ENCODE measurements at places on chromosomes 6 and 20.
A peak's percentile ranks its signal among the peaks of the same experiment; 100 is the strongest.

GRCh38 chr6:132742495-132742894, 15.2 kb downstream of the VNN2 start:
- DNase-seq = no peak

DNA sequence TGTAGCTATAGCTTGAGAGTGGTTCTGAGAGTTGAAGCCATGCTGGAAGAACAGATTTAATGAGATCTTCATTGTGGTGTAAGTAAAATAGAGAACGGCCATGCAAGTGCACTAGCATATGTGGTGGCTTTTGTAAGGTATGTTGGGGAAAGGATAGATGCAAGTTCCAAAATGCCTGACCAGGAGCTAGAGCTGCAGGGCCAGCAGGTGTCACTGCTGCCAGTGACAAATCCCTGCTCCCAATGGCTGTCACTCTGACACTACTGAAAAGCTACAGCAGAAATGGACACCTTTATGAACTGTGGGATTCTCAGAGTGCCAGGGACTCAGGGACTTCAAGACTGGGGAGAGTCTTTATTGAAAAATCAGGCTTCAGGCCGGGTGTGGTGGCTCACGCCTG, 23.1 kb upstream of the VIP start:
- DNase-seq = no peak

GRCh38 chr6:157068691-157069324, 254.5 kb downstream of the TMEM242 start:
- DNase-seq = no peak

- DNase-seq = no peak
These were observed 73.1 kb downstream of the OR2B2 start for GRCh38 chr6:27838945-27839625.

GRCh38 chr6:137121401-137121997, 51.9 kb downstream of the IL22RA2 start:
- no peak for DNase-seq

- no peak for DNase-seq
These were observed 81.9 kb downstream of the CRYBG1 start for GRCh38 chr6:106442395-106442794.

GRCh38 chr6:145028144-145028818, 707.0 kb downstream of the EPM2A start:
- no peak for DNase-seq

DNA sequence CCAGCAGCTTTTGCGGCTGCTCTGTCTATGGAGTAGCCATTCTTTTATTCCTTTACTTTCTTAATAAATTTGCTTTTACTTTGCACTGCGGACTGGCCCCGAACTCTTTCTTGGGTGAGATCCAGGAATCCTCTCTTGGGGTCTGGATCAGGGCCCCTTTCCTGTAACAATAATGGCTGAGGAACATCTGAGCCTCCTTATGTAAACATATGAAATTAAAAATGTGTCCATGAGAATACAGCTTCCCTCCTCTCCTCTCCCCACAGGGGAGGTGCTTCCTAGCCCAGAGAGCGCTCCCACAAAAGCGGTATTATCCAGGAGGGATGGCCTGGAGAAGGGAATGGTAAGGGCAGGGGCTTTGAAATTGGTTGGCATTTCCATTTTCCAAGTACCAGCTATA, 81.1 kb downstream of the PSMG4 start:
- DNase-seq = no peak

GRCh38 chr6:124055395-124055794, 251.7 kb downstream of the NKAIN2 start:
- no peak for DNase-seq

DNA sequence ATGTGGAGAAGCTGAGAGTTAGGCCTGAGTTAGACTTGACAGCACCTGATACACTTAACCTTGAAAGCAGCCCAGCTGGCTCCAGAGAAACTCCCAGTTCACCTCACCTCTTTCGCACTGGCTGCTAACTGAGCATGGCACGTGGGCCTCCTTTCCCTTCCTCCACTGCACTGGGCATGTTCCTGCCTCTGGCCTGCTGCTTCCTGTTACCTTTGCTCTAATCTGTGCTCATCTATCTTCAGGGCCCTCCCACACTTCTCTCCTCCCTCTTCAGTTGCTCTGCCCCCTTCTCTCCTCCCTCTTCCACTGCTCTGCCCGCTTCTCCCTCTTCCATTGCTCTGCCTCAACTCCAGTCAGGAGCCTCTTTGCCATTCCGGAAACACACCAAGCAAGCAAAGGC, 13.7 kb upstream of the UBE2V1 start:
- DNase-seq = no peak

DNA sequence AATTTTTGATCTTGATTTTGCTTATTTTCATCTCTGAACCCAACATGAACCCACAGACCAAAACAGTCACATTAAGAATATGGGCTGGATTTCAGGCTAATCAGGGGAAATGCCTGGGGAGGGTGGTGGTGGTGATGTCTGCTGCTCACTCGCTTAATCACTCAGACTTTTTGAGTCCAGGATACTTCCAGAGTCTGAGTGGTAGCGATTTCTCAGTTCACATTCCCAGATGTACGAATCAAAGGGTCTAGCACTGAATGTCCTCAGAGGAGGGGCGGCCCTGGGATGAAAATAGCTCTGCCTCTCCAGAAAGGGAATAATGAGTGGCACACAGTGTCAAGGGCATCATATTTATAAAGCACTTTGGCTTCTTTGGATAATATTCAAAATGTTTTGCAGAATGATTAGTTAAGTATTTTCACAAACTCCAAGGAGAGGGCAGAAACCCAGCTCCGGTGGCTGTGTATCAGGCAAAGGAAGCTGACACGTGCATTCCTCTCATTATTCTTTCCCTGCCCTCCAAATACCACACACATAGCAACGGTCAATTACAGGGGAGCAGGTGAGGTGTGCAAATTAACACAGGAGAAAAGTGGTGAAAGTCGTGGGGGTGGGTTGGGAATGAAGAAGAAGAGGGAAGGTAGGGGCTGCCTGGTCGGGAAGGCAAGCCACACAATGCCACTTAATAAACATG, 345.2 kb upstream of the RSPO3 start:
- no peak for DNase-seq

DNA sequence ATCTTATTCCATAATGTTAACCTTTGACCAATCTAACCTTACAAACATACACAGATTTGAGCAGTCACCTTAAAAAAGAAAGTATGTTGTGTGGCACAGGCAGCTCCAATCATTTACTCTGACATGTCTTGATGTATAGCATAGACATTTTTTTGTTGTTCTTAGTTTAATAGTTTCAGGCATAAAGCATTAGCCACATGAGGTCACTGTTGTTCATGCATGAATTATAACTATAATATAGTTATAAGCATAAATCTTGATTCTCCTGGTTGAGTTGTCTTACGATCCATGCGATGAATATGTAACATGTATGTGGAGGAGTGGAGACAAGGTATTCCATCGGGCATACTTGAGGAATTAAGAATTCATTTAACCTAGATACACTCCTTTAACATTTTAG, 26.1 kb upstream of the NKAIN2 start:
- DNase-seq = no peak

DNA sequence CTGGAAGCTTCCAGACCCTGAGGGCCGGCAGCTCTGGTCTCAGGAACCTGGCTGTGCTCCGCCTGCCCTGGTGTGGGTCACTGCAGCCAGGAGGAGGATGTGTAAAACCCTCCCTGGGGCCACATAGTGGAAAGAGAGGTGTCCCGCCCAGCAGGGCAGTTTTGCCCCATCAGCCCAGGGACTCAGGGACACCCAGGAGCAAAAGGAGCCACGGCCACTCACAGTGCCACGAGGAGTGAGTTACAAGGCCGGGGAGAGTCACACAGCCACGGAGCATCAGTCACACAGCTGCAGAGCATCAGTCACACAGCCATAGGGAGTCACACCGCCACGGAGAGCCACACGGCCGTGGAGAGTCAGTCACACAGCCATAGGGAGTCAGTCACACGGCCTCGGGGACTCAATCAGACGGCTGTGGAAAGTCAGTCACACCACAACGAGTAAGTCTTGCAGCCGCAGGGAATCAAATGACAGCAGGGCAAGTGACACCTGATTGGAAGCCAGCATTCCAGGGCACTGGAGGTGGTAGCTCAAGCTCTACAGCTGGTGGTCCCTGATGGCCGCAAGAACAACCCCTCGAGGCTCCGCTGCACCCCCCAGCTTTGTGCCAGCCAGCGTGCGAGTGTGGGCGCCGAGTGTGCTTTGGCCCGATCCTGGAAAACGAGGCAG, 60.9 kb downstream of the DLL1 start:
- DNase-seq = no peak

GRCh38 chr6:150038202-150039062, 13.1 kb upstream of the RAET1L start:
- DNase-seq = no peak

DNA sequence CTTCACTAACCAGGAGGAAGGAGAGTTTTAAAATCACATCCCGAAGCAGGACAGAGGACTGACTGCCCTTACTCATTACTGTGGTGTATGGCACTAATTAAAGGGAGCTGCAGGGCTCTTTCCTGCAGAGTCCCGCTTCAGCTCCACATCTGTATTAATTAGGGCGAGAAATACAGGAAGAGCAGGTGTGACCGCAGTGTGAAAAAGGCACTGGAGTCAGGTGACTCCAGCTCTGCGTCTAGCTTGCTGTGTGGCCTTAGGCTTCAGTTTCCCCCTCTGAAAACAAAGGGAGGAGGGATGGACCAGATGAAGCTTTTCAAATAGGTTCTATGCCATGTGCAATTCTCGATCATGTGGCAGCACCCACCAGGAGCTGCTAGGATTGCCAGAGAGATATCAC, 34.0 kb downstream of the KIAA1755 start:
- DNase-seq = no peak

DNA sequence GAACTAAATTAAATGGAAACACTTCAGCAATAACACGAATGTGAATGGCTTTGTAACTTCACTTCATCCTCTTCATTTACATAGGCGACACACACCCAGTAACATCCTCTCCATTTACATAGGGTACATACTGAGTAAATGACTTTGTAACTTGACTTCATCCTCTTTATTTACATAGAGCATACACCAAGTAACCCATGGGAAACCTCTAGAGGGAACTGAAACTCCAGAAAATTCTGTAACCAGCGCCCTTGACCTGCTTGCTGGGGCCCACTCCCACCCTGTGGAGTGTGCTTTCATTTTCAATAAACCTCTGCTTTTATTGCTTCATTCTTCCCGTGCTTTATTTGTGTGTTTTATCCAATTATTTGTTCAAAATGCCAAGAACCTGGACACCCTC, 81.6 kb upstream of the OPRM1 start:
- no peak for DNase-seq

DNA sequence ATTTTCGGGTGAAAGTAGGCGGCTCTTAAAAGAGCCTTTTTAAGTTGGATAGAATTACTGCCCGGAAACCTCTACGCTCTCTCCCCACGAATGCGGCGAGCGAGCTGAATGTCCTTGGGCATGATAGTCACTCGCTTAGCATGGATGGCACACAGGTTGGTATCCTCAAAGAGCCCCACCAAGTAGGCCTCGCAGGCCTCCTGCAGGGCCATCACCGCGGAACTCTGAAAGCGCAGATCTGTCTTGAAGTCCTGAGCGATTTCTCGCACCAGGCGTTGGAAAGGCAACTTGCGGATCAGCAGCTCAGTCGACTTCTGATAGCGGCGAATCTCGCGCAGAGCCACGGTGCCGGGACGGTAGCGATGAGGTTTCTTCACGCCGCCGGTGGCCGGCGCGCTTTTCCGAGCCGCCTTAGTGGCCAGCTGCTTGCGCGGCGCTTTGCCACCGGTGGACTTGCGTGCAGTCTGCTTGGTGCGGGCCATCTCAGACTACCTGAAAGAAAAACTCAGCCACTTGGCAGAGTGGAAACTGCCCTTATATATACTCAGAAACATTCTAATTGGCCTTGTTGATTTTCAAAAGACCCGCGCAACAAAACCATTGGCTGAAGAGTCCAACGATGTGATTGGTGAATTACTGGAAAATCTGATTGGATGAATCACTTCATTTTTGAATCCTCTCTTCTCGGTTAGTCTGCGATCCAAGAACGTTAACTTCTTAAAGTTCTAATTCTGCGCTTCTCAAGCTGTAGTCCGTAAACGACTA, 93.9 kb upstream of the BTN3A2 start:
- DNase-seq = no peak

- DNase-seq = no peak
These were observed 53.7 kb upstream of the TMX4 start for GRCh38 chr20:8073024-8073832.

- DNase-seq = peak; percentile 7
These were observed 126.7 kb downstream of the UNC5CL start for GRCh38 chr6:40912158-40912946.

DNA sequence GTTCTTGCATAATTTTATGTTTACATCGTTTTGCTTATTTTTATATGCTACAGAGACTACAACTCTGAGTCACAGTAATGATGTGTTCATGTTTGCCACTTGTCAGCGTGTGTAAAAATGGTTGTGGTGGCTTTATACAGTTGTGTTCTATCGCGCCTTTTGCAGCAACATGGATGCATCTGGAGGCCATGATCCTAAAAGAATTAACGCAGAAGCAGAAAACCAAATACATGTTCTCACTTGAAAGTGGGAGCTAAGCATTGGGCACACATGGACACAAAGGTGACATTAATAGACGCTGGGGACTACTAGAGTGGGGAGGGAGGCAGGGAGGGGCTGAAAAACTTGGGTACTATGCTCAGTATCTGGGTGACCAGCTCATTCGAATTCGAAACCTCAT, 996 bp upstream of the SEC23B start:
- no peak for DNase-seq

DNA sequence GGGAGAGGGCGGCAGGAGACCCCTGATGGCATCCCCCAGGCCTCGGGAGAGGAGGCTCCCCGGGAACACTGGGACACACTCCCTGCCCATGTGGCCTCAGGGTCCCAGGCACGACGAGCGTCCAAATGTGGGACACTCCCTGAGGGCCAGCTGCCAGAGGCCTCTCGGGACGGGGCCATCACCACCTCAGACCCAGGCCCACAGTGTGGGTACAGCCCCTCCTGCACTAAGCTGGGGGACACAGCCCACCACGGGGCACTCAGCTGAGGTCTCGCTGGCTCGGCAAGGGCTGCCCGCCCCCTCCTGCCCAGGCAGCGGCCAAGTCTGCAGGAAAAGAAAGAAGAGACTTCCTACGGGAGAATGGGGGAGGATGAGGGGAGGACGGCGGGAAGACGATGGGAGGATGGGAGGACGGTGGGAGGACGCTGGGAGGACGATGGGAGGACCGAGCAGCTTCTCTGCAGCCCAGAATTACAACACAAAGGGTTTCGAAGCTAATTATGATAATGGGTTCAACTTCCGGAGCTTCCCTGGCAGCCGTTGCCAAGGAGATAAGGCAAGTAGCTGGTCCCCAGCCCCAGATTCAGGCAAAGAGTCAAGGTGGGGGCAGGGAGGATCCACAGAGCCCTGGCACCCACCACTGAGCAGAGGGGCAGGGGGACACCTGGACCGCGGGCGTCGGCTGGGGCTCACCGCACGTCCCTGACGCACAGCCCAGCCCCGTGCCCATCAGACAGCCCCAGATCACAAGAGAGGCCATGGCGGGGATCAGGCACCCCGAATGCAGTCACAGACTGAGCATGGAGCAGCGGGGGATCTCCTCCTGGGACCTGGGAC, 17.5 kb downstream of the KCNQ2 start:
- no peak for DNase-seq
